ENCODE measurements at places on chromosomes 5 and 9. TPM values are rescaled to one million over a fixed set of nuclear protein-coding genes. Genes with fewer than 3 reads are reported as not detected.

Gene MARCOL
- not detected for polyA plus RNA-seq

Gene RECK
- 13.7 TPM for polyA plus RNA-seq

Gene CCDC171
- 2.2 TPM for polyA plus RNA-seq

Gene CDKN2B
- 15.1 TPM for polyA plus RNA-seq

Gene LMX1B
- polyA plus RNA-seq, result 0.13 TPM

Gene ORM2
- 80.9 TPM for polyA plus RNA-seq

Gene ATP10B
- polyA plus RNA-seq, result 1.4 TPM

Gene NKD2
- polyA plus RNA-seq, result 9.1 TPM

Gene SPATA31E1
- polyA plus RNA-seq, result 0.05 TPM

Gene GABRA1
- not detected for polyA plus RNA-seq

Gene SLC46A2
- not detected for polyA plus RNA-seq

Gene RGS14
- 30.7 TPM for polyA plus RNA-seq

Gene NR5A1
- polyA plus RNA-seq, result 0.13 TPM

Gene ZBTB34
- 5.3 TPM for polyA plus RNA-seq

Gene CDX1
- polyA plus RNA-seq, result 46.9 TPM

Gene TPPP
- 5.2 TPM for polyA plus RNA-seq

Gene NINJ1
- polyA plus RNA-seq, result 135 TPM

Gene DAPK1
- polyA plus RNA-seq, result 44.4 TPM

Gene SNCAIP
- polyA plus RNA-seq, result 11.4 TPM

Gene FRMD3
- 3.7 TPM for polyA plus RNA-seq

Gene GRXCR2
- polyA plus RNA-seq, result not detected

Gene CORO2A
- polyA plus RNA-seq, result 11.7 TPM

All from hepatocyte (in vitro differentiated cells).